ENCODE measurements at places on chromosomes 5 and 9. TPM values are rescaled to one million over a fixed set of nuclear protein-coding genes. Genes with fewer than 3 reads are reported as not detected.
A peak's percentile ranks its signal among the peaks of the same experiment; 100 is the strongest.

The PCDHGA2 gene
- 4.1 TPM for total RNA-seq

The DDX31 gene
- 6.6 TPM for total RNA-seq

The NMUR2 gene
- total RNA-seq: not detected

- no peak for DNase-seq
Observed at GRCh38 chr5:128426090-128426534, 111.9 kb downstream of the FBN2 start.

The YTHDC2 gene
- 9.3 TPM for total RNA-seq

The SLC6A3 gene
- 0.06 TPM for total RNA-seq

The NUP155 gene
- 16.2 TPM for total RNA-seq

DNA sequence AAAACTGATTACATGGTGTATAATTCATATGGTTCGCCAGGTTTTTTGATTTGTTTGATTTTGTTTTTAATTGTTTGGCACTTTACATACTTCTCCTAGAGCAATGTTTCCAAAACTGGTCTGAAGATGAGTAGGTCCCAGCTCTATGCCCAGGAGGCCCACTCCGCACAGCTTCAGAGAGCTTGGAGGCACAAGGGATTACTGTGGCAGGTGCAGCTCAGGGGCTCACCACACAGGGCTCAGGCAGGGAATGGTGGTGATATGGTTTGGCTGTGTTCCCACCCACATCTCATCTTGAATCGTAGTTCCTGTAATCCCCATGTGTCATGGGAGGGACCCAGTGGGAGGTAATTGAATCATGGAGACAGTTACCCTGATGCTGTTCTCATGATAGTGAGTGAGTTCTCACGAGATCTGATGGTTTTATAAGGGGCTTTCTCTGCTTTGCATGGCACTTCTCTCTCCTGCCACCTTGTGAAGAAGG is 296.6 kb downstream of the MED10 start:
- peak; percentile 75 for DNase-seq

DNA sequence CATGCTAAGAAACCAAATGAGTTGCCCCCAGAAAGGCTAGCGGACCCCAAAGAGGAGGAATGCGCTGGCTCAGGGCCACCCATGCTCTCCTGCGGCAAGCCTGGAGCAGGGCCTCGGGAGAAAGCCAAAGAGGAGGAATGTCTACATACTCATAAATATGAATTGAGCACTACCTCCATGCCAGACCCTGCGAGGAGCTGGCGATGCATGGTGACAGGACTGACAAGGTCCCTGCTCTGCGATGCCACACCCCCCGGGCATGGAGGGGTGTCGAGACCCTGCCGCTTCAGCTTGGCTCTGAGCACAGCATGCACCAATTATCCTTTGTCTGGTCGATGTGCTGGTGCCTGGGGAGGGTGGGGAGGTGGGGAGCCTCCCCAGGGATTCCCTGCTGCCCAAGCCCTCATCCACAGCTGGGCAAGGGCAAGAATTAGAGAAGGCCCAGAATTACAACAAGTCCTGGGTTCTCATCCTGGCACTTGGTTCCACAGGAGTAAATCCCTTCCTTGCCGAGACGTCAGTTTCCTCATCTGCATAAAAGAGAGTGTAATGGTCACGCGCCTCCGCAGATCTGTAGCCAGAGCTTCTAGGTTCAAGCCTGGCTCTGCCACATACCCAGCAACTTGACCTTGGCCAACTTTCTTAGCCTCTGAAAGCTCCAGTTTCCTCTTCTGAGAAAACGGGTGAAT is 74.4 kb downstream of the FAM114A2 start:
- no peak for DNase-seq

The DOCK2 gene
- 18.3 TPM for total RNA-seq

- no peak for DNase-seq
Observed at GRCh38 chr9:133375116-133375723, 640 bp downstream of the SURF4 start.

GRCh38 chr9:33988219-33988890 is 60.3 kb downstream of the UBAP2 start:
- no peak for DNase-seq
